ENCODE measurements at places on chromosomes 6 and 20. TPM values are rescaled to one million over a fixed set of nuclear protein-coding genes. Genes with fewer than 3 reads are reported as not detected.

GRCh38 chr6:112149236-112149635 is 61.8 kb downstream of the FAM229B start:
- no peak for DNase-seq

GRCh38 chr6:40438246-40438887 is 148.8 kb downstream of the LRFN2 start:
- DNase-seq, result no peak

DNA sequence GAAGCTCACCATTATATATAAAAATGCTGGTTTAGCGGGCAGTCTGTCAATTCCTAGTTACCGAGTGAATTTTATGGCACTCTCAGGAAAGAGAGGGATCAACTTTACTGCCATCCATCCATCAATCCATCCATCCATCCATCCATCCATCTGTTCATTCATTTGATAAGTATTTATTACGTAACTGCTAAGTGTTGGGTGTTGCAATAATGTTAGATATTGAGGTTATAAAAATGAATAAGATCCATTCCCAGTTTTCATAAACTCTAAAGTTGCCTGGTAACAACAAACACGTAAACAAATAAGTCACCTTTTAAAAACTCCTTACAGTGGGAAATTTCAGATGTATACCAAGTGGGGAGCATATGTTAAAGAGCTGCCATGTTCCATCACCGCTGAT is 36.8 kb downstream of the SASH1 start:
- no peak for DNase-seq

DNA sequence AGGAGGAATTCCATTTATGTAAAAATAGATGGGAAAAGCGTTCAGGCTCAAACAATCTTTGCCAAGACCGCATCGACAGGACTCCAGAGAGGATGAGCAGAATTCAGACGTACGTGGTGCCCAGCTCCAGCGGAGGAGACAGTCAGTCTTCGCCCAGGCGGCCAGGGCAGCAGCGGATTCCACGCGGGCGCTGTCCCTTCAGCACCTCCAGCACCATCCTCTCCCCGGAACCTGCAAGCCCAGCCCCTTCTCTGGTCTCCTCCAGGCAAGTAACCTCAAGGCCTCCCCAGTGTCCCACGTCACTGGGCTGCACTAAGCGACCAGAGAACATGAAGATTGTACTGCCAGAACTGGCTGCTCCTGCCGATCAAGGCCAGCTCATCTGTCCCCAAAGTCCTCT is 2.8 kb upstream of the KCNQ2 start:
- DNase-seq, result no peak

Gene DAAM2
- total RNA-seq, result 25.7 TPM

Gene SNAI1
- 1.1 TPM for total RNA-seq

Gene EEF1A2
- total RNA-seq, result 4.6 TPM

Gene LY6G6F
- total RNA-seq, result not detected
